Non-pigmented ciliary epithelial cell (primary cell): ENCODE measurements at places on chromosomes 7 and 10.

- no peak for DNase-seq
Observed at GRCh38 chr10:43176271-43176670, 38.0 kb downstream of the CSGALNACT2 start.

GRCh38 chr7:28409716-28410627 is 2.3 kb upstream of the CREB5 start:
- no peak for DNase-seq

- no peak for DNase-seq
Observed at GRCh38 chr7:151039850-151040548, 8.3 kb upstream of the ASIC3 start.

- DNase-seq = no peak
Observed at GRCh38 chr10:97590082-97590747, 694 bp downstream of the C10orf62 start.

DNA sequence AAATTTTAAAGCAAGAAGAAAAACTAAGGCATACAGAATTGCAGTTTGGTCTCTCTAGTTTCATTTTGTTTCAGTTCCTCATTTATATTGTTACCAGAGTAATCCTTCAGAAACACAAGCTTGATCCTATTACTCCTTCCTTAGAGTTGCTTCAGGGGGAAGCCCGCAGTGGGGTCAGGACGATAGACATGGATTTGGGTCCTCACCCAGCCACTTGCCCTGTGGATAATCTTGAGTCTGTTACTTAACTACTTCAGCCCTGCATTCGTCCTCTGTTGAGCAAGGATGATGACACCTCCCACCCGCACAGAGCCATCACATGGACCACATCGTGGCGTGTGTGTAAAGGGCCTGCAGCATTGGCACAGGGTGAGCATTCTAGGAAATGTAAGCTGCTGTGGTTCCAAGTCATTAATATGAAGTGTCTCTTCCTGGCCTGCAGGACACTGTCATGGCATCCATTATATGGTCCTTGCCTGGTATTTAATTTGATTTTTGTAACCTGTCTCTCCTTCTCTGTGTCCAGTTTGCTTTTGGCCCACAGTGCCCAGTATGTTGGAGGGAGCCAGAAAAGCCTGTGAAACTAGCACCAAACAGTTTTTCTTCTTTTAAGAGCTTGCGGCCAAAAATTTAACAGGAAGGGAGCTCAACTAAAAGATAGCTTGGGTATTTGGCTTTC is 111.2 kb downstream of the EEPD1 start:
- no peak for DNase-seq

- DNase-seq = no peak
Observed at GRCh38 chr10:132590752-132591121, 53.1 kb downstream of the INPP5A start.

GRCh38 chr7:24958399-24958798 is 21.6 kb downstream of the OSBPL3 start:
- DNase-seq = no peak

GRCh38 chr10:119306514-119306951 is 99.2 kb downstream of the GRK5 start:
- no peak for DNase-seq

GRCh38 chr10:76106611-76107010 is 675.2 kb downstream of the LRMDA start:
- DNase-seq = no peak
